Stimulated activated CD8-positive, alpha-beta memory T cell treated with anti-CD3 and anti-CD28 coated beads, Interleukin-2, amount 100 ng/mL, for 48 hours (primary cell): ENCODE measurements at places on chromosomes 16 and 17.

- DNase-seq = no peak
Measured at GRCh38 chr17:66414561-66415175, 112.3 kb downstream of the PRKCA start.

GRCh38 chr16:86630471-86630870, 52.1 kb downstream of the FOXL1 start:
- no peak for DNase-seq

GRCh38 chr17:18005496-18005895, 32.8 kb downstream of the DRC3 start:
- no peak for DNase-seq

DNA sequence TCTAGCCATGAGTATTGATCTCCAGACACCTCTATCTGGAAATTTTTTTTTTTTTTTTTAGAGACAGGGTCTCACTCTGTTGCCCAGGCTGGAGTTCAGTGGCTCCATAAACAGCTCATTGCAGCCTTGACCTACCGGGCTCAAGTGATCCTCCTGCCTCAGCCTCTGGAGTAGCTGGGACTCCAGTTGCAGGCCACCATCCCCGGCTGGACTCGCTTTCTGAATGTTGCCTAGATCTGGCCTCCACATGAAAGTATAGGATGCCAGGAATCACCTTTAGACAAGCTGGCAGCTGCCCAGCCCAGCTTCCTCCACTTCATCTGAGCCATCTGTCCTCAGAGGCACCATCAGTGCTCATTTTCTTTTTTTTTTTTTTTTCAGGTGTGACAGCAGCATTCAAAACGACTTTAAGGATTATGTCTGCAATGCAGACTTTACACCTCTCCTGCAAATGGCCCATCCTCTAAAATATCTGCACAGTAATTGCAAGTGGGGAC, 6.4 kb upstream of the PRR14 start:
- DNase-seq = no peak

DNA sequence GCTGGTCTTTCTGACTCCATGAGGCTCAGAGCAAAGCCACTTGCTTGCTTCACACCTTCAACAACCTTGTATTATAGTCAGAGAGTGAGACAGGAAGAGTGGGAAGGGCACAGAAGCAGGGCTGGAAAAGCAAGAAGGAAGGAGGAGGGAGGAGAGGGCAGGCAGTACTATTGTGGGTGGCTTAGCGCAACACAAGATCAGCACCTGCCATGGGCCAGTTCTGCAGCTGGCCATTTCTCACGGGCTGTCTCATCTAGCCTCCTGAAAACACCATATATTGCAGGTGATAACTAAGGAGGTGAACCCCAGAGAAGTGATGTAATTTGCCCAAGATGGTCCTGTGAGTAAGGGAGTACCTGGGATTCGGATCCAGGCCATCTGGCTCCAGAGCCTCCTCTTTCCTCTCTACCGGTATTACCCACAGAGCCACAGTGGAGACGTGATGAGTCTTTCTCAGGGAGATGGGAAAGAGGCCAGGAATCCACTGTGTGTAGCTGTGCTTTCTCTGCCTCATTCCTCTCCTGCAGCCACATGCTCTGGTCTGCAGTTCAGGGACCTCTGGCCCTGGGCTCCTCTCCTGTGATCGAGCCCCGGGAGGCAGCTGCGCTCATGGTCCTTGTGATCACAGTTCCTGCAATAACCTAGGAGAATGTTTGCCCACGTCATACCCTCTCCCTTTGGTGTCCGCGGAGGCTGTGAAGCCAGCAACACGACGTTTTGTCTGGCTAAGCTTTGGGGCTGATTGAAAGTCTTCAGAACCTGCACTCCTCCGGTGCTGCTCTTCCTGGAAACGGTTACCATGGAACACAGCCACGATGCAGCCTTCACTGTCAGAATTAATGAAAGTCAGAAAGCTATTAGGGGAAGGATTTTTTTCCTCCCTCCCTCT, 178.1 kb upstream of the CCL2 start:
- no peak for DNase-seq

- DNase-seq = no peak
Measured at GRCh38 chr16:89190150-89190958, 10.0 kb downstream of the SLC22A31 start.

GRCh38 chr17:66805567-66805966, 29.4 kb upstream of the CACNG5 start:
- no peak for DNase-seq

GRCh38 chr16:49896447-49896964, 40.6 kb upstream of the ZNF423 start:
- DNase-seq = no peak

DNA sequence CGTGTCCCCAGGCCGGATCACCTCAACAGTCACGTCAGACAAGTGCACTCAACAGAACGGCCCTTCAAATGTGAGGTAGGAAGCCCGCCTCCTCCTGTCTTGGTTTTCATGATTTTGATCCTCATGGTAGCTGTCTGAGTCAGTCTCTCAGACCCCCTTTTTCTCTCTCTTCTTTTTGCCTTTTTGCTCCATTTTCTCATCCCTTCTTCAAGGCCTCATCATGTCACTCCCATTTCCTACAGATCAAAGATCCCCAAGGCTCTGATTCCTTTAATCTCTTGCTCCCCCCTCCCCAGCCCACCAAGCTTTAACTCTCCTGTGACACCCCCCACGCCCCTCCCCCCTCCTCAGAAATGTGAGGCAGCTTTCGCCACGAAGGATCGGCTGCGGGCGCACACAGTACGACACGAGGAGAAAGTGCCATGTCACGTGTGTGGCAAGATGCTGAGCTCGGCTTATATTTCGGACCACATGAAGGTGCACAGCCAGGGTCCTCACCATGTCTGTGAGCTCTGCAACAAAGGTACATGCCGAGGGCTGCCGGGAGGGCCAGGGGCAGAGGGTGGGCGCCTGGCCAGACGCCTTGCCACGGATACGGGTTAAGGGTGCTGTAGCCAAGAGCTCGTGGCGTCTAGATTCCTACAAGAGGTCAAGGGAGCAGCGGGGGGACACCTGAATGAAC, 2.0 kb downstream of the MAZ start:
- no peak for DNase-seq

DNA sequence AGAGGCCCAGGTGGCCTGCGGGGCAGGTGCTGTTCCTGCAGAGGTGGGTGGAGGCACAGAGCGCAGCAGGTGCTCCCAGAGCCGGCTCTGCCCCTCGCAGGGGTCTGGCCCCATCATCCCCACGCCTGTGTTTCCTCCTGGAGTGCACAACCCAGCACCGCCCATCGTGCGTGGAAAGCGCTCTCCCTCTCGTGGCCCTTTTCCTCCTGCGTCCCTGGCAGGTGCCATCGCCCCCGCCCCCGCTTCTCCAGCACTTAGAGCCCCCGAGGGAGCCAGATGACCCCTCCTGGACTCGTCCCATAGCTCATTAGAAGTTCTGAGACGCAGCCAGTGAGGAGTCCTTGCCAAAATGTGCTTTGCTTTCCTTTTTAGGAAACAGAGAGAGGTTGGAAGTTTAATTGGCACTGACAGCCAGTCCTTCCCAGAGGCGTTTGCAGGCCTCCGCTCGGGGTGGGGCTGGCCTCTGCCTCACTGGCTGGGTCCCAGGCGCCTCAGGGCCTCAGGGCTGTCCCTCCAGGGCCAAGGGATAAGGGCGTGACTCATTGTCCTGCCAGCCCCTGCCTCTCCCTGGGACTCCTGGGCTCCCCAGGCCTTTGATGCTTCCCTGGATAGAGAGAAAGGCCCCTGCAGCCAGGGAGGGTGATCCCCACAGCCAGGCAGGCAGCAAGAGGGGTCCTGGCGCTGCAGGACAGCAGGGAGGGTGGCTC, 32.2 kb upstream of the CHMP6 start:
- no peak for DNase-seq

DNA sequence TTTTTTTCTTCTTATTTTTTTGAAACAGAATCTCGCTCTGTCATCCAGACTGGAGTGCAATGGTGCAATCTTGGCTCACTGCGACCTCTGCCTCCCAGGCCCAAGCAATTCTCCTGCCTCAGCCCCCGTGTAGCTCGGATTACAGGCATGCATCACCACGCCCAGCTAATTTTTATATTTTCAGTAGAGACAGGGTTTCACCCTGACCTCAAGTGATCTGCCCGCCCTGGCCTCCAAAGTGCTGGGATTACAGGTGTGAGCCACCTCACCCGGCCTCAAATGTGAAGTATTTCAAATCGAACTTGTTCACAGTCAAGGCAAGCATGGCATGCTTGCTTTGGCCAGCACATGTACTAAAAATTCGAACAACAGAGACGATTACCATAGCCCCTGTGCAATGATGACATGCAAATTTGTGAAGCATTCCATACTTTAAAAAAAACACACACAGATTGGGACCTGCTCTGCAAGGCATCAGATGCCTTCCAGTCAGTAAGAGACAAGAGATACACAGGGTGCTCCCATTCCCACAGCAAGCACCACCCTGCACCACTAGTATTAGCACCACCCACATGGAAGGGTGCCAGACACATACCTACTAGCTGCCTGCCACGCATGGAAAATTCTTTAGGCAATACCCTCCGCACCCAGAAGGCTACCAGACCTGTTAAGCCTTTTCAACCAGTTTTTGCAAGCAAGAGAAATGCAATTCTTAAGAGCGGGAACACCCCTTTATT, 47.2 kb downstream of the ANKRD11 start:
- no peak for DNase-seq

DNA sequence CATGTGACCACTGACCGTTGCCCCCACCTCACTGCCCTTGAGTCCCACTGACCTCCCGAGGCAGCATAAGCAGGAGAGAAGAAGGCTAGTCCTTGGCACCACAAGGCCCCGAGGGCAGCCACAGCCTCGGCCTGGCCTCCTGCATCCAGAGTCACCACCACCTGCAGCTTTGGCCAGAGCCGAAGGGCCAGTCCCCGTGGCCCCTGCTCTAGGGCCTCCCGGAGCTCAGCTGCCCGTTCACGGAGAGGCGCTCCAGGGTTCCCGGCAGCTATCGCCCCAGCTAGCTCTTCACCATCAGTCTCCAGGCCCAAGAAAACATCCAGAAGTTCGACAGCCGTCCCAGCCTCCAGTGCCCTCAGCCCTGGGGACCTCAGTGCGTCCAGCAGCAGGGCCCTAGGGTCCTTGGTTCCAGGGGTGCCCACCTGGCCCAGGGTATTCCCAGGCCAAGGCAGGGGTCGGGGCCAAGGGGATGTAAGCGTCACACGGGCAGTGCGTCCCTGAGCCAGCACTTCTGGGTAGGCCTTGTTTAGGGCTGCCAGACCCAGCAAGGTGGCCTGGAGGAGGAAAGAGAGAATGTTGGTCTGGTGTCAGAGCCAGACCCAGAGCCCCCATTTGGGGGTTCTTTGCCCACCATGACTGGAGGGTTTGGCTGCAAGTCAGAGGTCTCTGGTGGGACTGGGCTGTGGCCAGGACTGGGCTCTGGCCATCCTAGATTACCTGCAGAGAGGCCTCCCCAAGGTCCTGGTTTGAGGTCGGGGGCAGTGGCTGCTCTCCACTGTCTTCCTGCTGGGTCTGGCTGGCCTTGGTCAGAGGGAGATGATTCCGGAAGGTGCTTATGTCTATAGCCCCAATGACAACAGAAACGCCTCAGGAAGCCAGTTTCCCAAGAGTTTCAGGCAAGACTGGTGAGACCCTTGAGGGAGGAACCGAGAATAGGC, 1.8 kb downstream of the GHDC start:
- DNase-seq = no peak

GRCh38 chr16:73304008-73304774, 256.3 kb upstream of the ZFHX3 start:
- no peak for DNase-seq

GRCh38 chr16:22421136-22421535, 46.7 kb upstream of the CDR2 start:
- DNase-seq = no peak

DNA sequence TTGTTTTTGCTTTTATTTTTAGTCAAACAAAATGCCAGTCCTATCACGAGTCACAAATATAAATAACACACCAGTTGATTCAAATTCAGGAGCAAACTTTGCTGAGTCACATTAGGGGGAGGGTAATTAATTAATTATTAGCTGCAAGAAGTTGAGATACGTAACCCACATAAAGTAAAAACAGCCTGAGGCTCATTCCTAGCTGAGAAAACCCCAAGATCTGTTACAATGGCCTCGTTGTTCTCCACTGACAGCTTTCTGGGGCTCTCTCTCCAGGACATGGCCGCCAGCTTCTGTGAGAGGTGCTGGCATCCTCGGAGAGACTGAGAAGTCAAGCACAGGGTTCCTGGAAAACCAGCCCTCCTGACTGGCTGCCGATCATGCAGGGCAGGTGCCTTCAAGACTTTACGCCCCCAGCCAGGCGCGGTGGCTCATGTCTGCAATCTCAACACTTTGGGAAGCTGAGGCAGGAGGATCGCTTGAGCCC, 11.1 kb downstream of the RAB40B start:
- DNase-seq = no peak

GRCh38 chr17:56919717-56920116, 5.9 kb upstream of the TRIM25 start:
- no peak for DNase-seq
